ENCODE measurements at places on chromosomes 6 and 20.

DNA sequence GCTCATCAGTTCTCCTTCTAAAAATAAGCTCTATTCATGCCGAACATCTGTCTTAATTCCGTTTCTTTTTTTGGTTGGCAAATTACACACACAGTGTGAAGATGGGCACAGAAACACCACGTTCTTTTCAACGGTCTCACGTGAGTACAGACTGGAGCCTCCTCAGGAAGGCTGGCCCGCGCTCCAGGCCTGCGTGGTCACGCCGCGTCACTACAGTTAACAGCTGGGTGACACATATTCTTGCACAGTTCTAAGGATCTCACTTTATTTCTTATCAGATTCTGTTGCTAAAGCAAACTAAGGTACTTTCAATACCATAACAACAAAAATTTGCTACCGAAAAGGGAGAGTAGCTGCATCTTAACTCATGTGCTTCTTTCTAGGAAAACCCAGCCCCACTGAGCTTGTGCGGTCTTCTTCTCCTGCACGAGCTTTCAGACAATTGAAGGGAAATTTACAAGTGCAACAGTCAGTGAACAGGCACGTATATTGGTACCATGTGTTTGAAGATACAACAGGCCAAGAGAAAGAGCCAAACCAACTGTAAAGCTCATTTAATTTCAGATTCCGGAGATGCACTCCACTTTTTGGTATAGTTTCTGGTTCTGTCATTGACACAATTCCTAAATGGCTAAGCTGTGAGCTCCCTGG is 55.6 kb upstream of the MPC1 start:
- no peak for DNase-seq

DNA sequence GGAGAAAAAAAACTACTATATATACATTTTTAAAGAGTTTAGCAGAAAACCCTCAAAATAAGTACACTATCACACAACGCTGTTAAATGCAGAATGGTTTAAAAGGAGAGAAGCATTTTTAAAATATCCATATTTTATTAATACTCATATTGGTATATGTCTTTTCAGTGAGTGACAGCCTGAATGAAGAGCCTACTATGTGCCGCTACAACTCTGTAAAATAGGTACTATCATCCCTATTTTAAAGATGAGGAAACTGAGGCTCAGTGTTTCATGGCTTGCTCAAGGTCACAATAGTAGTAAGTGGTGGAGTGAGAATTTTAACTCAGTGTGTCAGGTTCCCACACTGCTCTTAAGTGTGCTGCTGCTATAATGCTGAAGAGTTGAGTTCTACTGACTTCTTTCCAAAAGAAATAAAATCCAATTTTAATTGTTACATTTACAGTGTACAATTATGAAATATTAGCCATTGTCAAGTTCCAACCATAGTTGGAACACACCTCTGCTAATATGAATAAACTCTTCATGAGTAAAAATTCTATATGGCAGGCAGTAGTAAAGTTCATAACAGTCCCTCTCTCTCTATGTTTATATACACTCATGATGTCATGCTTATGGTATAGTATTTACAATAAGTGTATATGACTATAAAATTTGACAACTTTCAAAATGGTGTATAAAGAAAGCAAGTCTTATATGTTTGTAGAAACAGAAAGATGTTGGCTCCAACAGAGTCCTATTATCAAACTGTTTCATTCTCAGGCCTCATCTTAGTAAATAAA is 3.1 kb downstream of the FAM184A start:
- DNase-seq, result no peak

DNA sequence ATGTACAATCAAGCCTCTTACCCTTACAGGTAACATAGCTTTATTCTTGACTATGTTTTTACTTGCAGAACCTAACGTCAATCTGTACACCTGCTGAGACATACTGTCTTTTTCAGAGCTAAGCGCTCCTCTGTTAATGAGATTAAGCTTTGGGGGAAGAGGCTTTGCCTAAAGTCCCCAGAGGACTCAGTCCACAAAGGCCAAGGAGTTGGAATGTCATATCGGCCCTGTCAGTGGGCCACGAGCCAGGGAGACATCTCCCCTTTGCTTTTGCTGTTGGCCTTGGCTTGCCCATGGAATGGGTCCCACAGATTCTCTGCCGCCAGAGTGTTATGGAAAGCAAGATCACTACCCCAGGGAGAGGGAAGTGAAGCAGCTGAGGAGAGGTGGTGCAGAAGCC is 64.1 kb upstream of the SOX4 start:
- DNase-seq, result no peak

DNA sequence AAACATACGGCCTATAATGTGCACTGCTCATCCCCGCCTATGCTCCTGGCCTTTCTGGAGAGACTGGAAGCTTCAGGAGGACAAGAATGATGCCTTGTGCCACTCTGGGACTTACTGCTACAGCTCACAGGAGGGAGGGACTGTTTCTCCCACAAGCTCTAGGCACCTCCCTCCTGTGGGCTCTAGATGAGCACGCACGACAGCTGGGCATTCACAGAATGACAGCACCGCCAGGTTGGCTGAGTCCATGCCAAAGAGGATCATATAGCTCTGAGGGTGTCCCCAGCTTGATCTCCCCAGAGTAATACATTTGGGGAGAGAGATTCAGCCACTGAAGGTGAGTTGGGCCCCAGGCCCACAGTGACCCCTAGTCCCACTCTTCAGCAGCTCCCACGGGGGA is 10.1 kb upstream of the PGC start:
- DNase-seq, result no peak

Measured in H9 (cell line).